NCI-H226 (cell line): ENCODE measurements at places on chromosomes 1 and 21.
A peak's percentile ranks its signal among the peaks of the same experiment; 100 is the strongest.

GRCh38 chr1:41891199-41891896 lies 27.4 kb downstream of the HIVEP3 start:
- DNase-seq = no peak

DNA sequence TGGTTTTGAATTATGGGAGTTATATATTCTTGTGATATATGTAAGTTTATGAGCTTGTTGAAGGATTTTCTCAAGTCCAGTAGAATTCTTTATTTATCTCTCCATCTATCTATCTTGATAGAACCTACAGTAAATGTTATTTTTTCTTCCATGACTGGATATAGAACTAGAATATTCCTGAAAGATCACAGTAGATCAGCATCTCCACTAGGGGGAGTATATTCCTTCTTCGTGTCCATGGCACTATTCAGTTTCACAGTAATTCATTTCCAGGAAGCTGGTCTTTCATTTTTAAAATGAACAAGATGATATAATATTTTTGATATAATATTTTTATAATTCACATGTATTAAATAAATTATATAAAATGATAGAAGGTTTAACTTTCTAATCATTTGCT lies 18.8 kb downstream of the TMPRSS15 start:
- DNase-seq = peak; percentile 30

DNA sequence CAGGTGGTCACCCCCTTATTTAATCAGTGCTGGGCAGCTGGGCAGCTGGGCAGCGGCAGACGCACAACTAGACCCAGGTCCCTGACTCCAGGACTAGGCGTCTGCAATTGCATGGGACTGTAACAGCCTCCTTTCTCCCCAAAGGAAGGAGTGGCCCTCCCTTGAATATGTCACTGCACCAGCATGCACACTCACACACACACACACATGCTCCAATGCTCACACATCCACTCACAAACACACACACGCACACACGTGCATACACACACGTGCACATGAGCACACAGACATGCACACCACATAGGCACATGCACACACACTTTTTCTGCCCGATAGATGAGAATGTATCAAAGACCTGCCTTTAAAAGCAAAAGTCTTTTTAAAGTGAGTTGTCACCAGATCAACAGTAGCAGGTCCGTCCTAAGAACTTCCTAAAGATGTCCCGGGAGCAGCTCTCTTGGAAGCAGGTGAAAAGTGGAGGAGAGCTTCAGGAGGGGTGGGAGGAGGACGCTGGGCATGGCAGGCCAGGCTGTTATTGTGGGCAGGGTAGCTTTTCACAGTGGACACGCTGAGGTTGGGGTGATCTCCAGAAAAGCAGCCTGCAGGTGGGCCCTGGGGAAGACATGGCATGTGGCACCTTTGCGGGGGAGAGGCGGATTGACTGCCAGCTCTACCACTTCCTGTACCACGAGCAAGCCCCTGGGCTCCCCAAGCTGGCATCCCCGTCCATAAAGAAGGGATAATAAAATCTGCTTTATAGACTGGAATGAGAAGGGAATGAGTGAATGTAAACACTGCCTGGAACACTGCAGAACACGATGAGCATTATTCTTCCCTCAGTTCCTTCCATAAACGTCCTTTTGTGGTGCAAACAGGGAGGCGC lies 1.7 kb downstream of the PDE9A start:
- no peak for DNase-seq

DNA sequence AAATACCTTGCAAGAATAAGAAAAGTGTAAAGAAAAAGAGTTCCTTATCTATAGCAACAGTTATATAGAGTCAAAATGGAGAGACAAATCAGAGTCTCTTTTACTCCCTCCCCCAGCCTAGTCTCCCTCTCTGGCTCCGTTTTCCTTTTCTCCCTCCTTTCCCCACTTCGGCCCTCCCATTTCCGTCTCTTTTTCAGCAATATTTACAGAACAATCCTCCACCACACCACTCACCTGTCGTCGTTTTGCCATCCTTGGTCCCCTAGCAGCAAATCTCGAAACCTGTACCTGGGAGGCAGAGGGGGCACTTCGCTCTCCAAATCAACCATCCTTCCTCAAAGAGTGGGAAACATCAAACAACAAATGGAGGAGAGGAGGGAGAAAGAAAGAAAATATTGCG lies 259 bp downstream of the KCNT2 start:
- DNase-seq = no peak

GRCh38 chr1:247373721-247374141 lies 42.1 kb upstream of the ZNF496 start:
- no peak for DNase-seq

DNA sequence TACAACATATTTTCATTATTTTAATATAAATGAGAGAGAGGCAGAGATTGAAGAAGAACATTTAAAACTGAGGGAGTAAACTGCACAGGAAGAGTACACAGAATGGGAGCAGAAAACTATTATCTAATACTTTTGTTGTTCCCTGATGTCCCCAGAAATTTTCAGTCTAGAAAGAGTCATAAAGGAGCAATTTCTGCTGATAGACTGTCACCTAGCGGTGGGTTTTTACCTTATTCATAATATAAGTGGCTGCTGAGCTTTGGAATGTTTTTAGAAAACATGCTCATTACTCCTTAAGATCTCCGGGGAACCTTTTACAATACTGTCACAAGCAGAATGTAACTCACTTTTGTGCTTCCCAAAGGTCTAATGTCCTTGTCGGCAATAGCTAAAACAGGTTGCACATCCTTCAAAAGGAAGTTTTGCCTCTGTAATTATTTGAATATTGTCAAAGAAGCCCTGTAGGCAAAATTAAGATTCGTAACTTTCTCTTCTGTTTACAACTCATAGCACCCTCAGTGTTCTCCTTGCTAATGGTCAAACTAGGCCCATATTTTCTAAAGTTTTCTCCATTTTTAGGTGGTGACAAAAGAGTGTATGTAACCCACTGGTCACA lies 4.9 kb upstream of the NPL start:
- no peak for DNase-seq

- no peak for DNase-seq
These were observed 86.0 kb upstream of the ZBTB40 start for GRCh38 chr1:22365331-22366295.

DNA sequence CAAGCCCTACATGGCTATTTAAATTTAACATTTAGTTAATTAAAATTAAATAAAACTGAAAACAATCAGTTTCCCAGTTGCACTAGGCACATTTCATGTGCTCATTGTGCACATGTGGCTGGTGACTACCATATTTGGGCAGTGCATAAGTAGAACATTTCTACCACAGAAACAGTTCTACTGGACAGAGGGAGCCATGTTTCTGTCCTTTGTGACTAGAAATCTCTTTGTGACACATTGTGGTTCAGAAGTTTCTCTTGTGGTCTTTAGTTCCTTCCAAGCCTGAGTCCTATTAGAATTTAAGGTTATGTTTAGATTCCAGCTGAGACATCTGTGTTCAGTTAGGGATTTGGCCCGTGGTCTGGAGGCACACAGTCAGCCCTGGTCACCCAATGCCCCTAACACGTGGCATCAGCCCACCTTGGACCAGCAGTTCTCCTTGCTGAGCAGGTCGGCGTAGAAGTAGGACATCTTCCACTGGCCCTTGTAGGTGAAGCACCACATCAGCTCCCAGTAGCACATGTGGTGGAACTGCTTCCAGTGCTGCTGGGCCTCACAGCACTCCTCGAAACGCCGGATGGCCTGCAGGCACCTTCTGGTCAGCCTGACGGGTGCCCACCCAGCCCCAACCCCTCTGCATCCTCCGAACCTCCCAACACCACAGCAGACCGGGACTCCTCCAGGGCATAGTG lies 29.1 kb downstream of the TTC39A start:
- no peak for DNase-seq

GRCh38 chr1:66580081-66580480 lies 46.1 kb downstream of the SGIP1 start:
- no peak for DNase-seq

DNA sequence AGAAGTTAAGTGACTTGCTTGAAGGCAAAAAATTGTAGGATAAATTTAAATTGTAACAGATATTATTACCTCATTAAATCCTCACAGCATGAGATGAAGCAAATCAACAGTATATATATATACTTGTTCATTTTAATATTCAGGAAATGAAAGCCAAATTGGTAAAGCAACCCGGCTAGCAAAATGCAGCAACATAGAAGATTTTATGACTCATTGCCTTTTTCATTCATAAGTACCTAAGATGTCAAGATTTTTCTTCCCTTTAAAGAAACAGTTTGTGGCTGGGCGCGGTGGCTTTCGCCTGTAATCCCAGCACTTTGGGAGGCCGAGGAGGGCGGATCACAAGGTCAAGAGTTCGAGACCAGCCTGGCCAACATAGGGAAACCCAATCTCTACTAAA lies 190.5 kb upstream of the NRIP1 start:
- DNase-seq = no peak

DNA sequence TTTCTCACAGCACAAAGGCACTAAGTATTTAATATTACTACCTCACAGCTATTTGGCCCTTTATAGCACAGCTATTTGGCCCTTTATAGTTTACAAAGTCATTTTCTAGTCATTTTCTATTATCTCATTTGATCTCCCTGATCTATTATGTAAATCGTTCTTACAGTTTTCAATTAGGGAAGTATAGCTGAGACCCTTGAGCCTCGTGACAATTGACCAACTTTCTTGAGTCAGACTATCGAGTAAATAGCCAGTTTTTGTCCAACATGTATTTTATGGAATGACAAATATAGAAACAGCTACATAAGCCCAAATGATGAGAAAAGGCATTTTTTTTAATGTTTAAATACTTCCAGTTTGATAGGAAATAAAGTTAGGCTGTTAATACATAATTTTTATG lies 7.0 kb upstream of the ANGPTL1 start:
- DNase-seq = no peak

- DNase-seq = no peak
These were observed 301.2 kb downstream of the DUSP10 start for GRCh38 chr1:221440658-221441057.

DNA sequence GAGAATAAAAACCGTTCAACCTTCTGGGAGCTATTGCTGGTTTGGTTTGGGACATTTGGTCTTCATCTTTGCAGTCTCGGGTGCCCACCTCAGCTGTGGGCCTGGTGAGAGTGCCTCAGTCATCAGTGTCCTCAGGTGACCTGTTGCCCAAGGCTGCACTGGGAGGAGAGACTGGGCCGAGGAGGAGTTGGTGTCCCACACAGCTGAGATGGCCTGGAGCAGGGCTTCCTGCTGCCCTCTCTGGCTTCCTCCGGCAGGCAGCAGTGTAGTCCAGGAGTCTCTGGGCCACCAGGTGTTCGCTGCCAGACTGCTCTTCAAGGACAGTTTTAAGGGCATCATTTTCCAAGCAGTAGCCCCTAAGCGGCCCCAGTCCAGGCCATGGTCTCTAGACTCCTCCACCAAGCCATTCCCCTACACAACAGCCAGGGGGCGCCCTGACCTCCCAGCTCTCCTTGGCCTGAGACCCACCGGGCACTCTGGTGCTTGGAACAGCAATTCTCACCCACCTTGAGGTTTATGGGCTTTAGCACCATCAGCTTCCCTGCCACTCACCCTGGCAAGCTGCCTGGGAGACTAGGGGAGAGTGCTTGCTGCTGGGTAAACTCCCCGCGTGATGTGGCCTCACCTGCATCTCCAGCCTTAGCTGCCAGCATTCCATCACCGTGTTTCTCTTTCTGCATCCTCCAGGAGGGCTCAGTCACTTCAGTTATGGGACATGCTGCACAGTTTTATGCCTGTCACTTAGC lies 9.1 kb upstream of the SYTL1 start:
- no peak for DNase-seq

DNA sequence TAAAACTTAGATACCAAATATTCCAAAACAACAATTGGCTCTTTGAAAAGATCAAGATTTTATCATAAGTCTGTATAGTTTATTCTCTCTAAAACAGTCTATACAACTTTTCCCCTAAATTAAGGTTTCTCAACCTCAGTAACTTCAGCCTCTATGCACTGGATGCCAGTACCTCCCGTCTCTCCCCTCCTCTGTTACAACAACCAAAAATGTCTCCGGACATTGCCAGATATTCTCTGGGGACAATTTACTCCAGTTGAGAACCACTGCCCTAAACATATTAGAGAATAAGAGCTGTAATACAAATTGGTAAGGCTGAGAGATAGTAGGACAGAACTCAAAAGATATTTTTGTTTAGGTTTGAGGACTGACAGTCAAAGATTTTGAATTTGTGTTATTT lies 71.6 kb downstream of the TMEM200B start:
- DNase-seq = no peak

GRCh38 chr1:59238333-59238934 lies 58.5 kb upstream of the FGGY start:
- no peak for DNase-seq

DNA sequence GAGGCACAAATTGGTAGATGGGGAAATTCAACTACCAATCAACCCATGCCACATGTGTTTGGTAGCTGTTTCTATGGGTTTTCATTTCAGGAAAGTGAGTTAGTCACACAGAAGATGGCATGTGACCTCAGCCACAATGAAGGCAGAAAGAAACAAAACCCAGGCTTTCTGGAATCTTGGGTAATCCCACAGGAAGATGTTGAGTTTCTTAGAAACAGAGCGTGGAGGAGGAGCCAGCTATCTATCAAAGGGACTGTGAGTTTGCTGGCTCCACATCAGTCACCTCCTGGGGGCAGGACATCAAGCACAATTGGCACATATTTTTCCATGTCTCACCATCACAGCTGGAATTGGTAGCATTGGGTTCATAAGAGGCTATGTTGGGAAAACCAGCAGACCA lies 188.9 kb upstream of the PLXNA2 start:
- DNase-seq = no peak

GRCh38 chr1:232084584-232085223 lies 458.1 kb downstream of the DISC1 start:
- DNase-seq = no peak

DNA sequence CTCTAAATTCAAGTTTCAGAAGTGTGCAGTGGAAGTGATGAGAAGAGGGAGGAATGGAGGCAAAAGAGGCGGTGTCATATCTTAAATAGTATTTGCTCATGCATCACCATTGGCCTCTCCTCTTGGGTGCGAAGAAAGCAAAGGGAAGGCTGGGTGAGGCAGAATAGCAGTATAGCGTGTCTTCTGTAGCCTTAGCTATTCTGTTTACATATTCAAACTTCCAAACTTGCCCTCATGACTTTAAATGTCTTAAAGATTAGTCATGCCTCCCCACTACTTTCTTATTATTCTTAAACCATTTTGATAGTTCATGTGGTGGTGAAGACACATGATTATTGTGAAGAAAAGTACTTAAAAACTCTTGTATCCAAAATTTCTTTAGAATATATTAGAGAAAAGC lies 104.6 kb upstream of the TENT5C start:
- peak; percentile 20 for DNase-seq

DNA sequence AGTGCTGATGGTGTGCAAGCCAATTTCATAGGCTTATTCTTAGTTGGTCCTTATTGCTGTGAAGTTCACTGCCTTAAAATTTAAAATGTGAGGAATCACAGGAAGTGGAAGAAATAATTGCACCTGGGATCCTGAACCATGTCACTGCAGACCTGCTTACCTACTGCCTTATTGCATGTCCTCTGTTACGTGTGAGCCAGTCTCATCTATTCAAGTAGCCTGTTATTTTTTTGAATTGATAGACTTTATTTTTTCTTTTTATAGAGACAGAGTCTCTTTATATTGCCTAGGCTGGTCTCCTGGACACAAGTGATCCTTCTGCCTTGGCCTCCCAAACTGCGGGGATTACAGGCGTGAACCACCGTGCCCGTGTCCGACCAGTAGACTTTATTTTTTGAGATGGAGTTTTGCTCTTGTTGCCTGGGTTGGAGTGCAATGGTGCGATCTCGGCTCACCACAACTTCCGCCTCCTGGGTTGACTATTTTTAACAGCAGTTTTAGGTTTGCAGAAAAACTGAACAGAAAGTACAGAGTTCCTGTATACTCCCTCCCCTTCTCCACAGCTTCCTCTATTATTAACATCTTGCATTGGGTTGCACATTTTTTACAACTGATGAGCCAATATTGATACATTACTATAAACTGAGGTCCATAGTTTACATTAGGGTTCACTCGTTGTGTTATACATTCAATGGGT lies 14.0 kb upstream of the DISC1 start:
- no peak for DNase-seq
